NCI-H1092 (cell line): ENCODE measurements at places on chromosomes 16 and 17.

- no peak for DNase-seq
These were observed 11.5 kb upstream of the IL34 start for GRCh38 chr16:70634861-70635260.

DNA sequence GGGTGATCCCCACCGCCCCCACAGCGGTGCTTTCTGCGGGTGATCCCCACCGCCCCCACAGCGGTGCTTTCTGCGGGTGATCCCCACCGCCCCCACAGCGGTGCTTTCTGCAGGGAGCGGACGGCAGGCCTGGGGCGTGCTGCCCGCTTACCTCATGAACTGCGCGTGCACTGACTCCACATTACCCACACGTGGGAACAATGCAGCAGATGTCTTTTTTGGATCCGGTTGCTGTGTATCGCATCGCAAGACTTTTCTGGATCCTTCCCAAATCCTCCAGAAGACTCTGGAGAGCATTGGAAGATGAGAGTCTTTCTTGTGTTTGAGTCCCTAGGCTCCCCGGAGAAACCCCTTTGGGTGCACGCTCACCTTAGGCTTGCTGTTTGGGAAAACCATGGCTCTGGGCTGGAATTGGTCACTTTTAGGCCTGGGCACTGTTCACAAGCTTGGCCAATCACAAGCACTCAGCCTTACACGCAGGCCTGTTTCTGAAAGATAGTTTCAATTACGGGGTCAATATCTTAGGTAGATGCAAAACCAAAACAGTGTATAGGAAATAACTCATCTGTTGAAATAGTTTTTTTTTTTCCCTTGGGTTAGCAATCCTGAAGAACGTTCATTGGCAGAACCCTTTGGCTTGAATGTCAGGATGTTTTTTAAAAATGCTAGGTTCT lies 201.8 kb downstream of the RPTOR start:
- DNase-seq: no peak

DNA sequence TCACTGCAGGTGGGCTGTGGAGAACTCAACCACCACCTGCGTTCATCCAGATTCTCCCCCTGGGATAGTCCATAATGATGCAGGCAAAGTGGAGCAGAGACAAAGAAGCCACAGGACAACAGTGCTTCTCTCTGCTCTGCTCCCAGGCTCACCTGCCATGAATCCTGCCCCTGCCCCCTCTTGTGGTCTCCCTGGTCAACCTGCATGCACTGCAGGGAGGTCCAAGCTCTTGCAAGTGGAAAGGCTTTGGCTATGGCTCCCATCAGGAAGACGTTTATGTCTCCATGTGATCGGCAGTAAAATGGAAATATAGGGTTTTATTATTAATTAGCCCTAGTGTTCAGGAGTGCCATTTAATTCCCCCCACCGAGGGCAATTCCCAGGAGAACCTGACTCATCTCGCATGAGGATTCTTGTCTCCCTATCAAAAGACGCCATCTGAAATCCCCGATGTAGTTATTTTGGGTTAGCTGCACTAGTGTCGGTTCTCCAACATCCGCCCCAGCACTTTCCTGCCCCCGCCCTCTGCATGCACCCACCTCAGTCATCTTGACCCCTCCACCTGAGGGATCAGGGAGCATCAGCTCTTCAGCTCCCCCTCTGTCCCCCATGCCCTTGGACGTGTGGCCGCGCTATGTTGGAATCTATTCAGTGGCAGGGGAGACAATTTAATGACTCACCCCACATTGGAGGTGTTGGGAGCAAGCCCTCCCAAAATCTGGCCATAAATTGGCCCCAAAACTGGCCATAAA lies 91.8 kb downstream of the KCNJ12 start:
- DNase-seq: no peak

GRCh38 chr17:66906321-66907278 lies 57.9 kb upstream of the CACNG4 start:
- peak; percentile 76 for DNase-seq

GRCh38 chr17:75970011-75970523 lies 8.9 kb downstream of the ACOX1 start:
- DNase-seq: no peak

- no peak for DNase-seq
These were observed 45.2 kb downstream of the N4BP1 start for GRCh38 chr16:48564544-48565444.

- no peak for DNase-seq
These were observed 249.4 kb downstream of the PRKCA start for GRCh38 chr17:66551839-66552238.

DNA sequence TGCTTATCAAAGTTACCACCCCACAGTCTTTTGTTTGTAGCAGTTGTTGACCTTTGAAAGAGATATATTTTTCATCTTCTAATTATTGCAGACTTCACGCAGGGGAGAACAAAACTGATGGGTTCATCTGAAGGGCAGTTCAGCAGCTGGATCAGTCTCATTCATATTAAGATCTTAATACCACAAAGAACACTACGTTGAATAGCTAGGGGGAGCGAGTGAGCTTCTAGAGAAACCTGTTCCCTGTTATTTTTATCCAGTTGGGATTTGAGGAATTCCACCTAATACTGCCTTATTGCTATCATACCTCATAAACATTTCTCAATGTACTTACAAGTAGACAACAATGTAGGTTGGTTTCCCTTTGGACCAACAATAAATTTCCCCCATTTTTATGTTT lies 306.1 kb upstream of the KIF2B start:
- DNase-seq: no peak

DNA sequence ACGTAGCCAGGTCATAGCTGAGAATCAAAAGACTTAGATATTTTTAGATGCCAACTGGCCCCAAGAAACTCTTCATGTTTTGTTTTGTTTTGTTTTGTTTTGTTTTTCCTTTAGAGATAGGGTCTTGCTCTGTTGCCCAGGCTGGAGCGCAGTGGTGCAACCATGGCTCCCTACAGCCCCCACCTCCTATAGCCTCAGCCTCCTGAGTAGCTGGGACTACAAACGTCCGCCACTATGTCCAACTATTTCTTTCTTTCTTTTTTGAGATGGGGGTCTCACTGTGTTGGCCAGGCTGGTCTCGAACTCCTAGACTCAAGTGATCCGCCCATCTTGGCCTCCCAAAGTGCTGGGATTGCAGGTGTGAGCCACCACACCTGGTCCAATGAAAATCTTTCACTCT lies 107.1 kb downstream of the ADCY9 start:
- no peak for DNase-seq

DNA sequence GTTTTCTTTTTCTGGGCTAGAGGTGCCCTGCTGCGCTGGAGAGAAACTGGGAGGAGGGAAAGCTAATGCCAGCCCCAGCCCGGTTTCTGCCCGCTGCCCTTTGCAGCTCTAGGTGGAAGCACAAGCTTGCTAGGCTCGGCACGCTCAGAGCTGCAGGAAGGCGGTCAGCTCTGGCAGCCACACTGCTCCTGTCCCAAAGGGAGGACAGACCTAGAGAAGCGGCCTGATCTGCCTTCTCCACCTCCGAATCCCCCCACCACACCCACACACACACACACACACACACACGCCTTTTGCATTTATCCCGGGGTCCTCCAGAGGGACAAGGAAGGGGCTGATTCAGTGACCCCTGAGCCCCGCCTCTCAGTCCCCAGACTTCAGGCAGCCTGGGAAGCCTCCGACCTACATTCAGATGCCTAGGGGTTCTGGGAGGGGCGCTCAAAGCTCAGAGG lies 418.1 kb downstream of the SOX9 start:
- DNase-seq: no peak

GRCh38 chr16:49531931-49532840 lies 158.6 kb downstream of the C16orf78 start:
- peak; percentile 23 for DNase-seq
